Myocyte (in vitro differentiated cells): ENCODE measurements at places on chromosomes 11 and 22.

DNA sequence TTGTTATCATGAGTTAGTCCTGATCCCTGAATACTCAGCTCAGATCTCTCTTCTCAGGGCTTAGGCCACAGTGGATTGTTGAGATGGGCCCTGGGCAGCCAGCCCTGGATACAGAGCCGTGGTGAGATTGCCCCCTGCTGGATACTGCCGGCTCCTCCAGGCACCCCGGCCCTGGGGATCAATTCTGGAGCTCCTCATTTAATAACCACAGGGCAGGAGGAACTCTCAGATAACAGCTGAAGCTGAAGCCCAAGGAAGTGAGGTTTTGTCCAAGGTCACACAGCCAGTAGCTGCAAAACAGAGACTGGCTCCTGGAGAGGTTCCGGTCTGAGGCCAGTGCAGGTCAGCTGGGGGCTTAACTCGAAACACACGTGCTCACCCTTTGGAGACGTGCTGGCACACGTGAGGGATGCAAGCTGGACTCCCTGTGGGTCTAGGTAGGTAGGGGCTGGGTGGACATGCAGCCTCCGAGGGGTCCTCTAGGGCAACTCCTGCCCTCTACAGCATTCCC is 16.0 kb downstream of the USH1C start:
- peak; percentile 75 for DNase-seq

DNA sequence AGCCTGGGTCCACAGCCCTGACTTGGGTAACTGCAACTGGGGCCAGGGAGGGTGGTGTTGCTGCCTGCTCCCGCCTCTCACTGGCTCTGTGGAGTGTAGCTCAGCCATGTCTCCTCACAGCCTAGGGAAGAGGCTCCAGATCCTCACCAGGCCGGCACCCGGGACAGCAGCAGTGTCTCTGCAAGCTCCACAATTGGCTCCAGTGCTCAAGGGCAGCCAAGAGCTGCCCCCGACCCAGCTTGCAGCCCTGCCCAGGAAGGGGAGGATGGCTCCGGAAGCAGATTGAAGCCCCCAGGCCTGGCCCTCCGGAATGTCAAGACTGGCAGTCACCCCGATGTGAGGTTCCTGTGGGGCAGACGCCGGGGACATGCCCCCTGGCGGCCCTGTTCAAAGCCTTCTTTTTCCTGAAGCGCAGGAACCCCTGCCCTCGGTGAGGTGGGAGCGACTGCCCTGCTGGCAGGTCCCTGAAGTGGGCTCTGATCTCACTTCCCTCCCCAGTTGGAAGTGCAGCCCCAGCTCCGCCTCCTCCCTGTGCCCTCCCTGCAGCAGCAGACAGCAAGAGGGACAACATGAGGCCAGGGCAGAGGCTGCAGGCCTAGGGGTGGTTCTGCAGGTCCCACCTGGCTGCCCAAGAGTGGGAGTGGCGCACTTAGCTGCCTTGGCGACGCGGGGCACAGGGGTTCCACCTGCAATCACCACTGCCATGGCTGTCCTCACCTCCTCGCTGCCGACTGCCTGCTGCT is 816.2 kb upstream of the LUZP2 start:
- DNase-seq: no peak

- DNase-seq: no peak
These were observed 215 bp downstream of the ZNRF3 start for GRCh38 chr22:28883657-28883916.

DNA sequence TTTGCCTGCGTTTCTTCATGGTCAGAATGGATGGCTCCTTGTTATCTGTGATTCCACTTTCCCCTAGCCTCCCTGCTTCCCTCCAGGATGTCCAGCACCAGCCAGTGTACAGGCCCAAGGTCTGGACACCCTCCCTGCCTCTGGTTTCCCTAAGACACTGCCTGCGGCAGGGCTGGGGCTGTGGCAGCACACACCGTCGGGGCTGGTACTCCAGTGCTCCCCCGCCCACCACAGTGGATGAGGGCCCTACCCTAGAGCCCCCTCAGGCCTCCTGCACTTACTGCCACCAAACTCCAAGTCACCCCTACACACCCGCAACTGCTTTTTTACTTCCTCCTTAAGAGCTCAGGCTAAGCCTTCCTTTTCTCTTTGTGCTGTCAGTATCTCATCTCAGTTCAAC is 28.9 kb downstream of the ZNF214 start:
- DNase-seq: no peak

DNA sequence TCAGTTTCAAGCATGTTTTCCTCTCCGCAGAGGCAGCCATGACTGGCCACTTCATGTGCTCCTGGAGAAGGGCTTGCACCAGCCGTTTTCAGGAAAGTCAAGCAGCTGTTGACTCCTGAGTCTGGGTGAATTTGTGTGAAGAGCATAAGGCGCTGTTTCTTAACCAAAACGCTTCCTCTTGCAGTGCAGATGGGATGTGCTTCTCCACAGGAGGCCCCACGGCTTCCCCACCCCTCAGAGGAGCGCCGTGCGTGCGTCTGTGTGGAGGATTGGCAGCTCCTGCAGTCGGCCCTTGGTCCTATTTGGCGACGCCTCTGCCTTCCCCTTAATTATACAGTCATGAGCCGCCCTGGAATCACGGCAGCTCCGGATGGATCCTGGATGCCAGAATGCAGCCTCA is 54.1 kb upstream of the B3GAT1 start:
- DNase-seq: no peak

GRCh38 chr11:15006139-15006759 is 34.1 kb upstream of the CALCA start:
- DNase-seq: peak; percentile 74

- DNase-seq: no peak
These were observed 103.1 kb downstream of the PRR5L start for GRCh38 chr11:36399236-36399635.

DNA sequence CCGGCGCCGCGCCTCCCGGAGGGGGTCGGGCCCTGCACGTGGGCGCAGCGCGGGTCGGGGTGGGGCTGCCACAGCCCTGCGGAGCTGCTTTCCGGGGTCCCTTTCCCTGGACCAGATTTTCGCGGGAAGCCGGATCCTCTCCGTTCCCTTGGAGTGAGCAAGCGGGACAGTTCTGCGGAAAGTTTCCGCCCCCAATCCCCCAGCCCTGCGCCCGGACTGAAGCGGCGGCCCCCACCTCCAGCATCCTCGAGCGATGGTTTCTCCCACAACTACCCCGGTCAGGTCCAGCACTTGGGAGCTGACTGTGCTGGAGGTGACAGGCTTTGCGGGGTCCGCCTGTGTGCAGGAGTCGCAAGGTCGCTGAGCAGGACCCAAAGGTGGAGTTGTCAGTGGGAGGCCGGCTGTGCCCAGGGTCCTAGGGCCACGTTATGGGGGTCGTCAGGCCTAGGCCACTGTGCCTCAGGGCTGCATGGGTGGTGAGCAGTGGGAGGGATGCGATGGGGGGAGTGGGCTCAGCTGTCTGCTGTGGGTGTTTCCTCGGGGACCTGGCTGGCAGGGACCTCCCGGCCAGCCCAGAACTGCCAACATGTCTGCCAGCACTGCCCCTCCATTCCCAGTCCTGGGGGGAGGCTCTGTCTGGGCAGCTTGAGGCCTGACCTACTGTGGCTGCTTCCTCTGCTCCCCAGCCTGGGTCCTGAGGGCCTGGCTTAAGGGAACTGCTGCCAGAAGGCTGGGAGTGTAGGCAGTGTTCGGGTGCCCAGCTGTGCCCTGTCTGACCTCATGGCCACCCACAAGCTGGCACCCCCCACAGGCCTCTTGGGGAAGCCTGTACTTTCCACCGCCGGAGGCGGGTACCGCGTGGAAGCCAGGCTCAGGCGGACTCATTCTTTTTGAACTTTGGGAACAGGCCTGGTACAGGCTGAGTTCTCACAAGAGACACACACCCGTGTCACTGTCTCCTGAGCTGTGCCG is 726 bp downstream of the ST3GAL4 start:
- peak; percentile 74 for DNase-seq

DNA sequence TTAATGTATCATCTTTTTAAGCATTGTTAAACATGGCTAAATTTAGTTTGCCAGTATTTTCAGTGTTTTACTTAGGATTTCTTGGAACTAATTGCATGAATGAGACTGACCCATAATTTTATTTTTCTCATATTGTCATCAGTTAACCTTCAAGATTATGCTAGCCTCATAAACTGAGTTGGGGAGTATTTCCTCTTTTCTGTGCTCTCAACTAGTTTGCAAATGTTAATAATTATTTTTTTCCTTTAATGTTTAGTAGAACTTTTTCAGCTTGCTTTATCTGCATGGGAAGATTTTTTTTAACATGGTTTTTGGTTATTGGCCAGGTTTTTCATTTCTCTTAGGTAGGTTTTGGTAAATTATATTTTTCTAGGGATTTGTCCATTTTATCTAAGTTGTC is 235.4 kb upstream of the SESN3 start:
- no peak for DNase-seq

- DNase-seq: no peak
These were observed 32.6 kb upstream of the PRDM11 start for GRCh38 chr11:45113807-45114206.

DNA sequence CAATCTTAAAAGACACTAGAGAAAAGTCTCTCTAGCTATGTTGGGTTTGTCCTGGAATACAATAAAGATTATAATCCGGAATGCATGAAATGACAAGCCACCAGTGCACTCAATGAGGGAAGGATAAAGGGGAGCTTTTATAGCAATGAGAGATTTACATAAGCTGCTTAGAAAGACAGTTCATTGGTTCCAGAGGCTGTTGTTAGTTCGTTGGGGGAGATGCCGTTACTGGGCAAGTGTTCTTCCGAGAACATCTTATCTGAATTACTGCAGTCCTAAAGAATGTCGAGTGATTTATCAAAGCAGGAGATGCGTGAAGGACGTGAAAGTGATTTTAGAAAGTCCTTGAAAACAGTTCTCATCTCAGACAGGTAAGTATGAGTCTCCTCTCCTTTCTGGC is 33.6 kb downstream of the SYN3 start:
- no peak for DNase-seq

DNA sequence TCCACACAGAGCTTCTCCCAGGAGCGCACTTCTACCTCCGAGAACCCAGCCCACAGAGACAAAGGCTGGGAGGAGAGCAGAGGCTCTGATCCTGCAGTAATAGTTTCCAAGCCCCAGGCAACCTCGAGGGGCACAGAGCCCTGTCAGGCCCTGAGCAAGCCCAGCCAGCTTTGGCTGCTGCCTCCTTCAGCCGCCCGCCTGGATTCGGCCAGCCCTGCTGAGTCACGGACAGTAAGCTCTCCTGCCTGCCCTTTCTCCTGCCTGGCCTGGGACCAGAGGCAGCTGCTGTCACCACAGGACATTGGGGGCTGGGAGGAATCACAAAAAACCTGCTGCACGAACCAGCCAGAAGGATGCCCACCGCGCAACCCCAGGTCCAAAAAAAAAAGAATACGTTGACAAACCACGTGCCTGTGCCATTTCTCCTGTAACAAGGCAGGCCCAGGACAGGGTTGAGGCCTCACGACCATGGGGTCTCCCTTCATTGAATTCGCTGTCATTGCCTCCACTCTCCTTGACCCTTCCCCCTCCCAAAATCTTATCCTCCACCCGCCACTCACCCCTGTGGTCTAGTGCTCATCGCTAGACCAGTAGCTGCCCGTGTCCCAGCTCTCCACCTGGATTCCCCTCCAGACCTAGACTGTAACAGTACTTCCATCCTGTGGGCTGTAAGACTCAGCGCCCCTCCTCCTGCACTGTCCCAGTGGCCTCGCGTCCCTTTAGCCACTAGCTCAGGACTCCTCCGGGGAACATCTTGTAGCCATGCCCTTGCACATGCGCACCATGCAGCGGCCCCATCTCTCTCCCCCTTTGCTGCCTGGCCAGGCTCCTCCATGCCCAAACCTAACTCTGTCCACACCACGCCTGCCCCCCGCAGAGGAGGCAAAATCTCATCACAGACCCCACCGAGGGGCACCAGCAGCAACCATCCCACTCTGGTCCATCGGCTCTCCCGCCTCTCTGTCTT is 7.4 kb upstream of the SLC22A12 start:
- peak; percentile 62 for DNase-seq

DNA sequence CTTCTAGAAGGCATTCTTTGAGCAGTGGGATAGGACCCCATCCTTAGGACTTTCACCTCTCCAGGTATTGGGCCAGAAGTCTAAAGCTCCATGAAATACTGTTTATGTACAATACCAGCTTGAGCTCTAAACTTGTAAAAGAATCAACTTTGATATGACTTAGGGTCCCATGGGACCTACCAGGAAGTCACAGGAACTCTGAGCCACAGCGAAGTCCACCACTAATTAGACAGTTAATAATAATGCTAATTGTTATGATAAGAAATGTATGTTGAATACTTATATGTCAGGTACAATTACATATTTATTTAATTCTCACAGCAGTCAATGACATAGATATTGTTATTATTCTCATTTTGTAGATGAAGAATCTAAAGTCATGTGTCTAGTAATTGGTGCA is 35.3 kb downstream of the STIM1 start:
- no peak for DNase-seq

GRCh38 chr11:71406681-71407080 is 41.5 kb downstream of the DHCR7 start:
- no peak for DNase-seq

- no peak for DNase-seq
These were observed 43.0 kb upstream of the PDGFD start for GRCh38 chr11:104206936-104207335.

GRCh38 chr11:72263361-72263760 is 19.4 kb upstream of the PHOX2A start:
- DNase-seq: peak; percentile 40

DNA sequence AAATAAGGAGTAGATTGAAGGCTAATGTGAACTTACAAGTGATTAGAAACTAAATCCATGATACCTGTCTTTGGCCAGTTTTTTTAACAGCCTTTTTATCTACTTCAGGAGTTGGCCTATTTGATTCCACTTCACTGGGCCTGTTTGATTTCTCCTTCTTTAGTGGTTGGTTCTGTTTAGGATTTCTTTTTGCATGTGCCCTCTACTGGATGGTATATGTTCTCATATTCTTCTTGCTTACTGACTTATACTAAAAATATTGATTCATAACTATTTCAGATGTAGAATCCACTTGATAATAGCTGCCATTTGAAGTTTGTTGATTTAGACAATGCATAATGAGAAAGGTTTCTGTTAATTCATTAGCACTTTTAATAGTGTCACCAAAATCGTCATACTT is 53.9 kb downstream of the USP47 start:
- no peak for DNase-seq

GRCh38 chr11:97856666-97857065 is 1164.1 kb upstream of the CNTN5 start:
- DNase-seq: no peak

- no peak for DNase-seq
These were observed 817 bp downstream of the ARL2 start for GRCh38 chr11:65014726-65015227.

DNA sequence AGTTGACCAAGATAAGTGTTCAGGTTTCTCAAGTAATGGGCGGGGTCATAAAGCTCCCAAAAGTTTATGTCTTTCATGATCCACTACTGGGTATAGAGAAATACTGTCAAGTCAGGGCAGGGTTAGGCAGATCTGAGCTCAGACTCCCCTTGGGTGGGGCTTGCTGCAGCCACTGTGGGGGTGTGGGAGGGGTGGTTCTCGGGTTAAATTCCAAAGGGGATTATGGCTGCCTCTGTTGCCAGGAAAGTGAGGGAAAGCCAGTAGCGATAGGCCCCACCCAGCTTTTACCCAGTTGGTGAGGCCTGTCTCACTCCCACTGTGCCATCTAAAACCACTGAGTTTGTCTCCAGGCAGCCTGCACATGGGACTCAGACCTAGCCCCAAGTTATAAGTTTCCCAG is 37.8 kb downstream of the DLG2 start:
- DNase-seq: peak; percentile 25

- DNase-seq: no peak
These were observed 203.1 kb upstream of the MTMR2 start for GRCh38 chr11:96126917-96127595.
